ENCODE measurements at places on chromosomes 3 and 15. TPM values are rescaled to one million over a fixed set of nuclear protein-coding genes. Genes with fewer than 3 reads are reported as not detected.

Gene COMMD4
- 84.8 TPM for polyA plus RNA-seq

- no peak for DNase-seq
Observed at GRCh38 chr3:127037418-127037841, 54.5 kb downstream of the PLXNA1 start.

Gene ATP13A5
- not detected for polyA plus RNA-seq

DNA sequence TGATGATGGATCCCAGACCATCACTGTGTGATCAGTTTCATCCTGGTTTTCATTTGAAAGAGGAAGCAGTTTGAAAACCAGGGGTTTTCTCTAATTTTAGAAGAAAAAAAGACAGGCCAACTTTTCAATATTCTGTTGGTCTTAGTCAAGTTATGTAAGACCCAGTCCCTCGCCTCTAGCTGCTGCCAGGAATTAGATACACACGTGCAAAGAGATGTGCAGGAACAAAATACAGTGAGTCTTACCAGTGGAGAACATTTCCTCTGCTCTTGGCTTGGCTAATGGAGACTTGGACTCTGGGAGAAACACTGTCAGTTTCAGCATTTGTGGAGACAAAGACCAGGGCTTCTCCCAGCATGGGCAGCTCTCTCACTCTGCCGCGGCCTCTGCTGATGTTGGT lies 214.9 kb upstream of the C2CD4B start:
- no peak for DNase-seq

DNA sequence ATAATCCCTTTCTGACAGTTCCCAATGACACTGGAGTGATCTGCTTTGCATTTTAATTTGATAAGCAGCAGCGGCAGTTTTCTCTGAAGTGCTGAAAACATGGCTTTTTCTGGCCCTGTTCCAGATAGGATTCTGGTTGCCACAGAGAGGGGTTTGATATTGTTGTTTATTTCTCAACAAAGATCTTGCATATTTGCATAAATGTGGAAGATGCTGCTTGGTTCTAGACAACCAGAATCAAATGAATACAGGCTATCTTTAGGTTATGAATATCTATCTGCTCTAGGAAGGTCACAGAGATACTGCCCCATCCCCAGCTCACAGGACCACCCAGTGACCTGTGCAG lies 137.1 kb downstream of the ZNF609 start:
- no peak for DNase-seq

- DNase-seq, result no peak
Observed at GRCh38 chr3:17357035-17357710, 385.3 kb downstream of the TBC1D5 start.

DNA sequence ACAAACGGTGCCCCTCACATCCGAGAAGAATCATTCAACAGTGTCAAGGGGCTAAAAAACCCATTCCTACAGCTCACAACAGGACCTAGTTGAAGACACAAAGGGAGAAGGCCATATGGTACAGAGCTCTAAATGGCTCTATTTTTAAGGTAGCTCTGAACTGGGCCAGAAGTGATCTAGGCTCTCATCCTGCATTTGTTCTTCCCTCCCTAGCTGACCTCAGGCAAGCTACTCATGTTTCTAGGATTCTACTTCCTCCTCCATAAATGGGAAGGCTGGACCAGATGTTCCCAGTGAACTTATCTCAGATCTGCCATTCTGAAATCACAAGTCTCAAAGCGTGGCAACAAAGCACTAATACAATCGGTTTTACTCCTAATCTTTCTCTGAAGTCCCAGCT lies 62.3 kb downstream of the CPNE4 start:
- DNase-seq, result no peak

Gene DUOXA2
- polyA plus RNA-seq, result not detected

DNA sequence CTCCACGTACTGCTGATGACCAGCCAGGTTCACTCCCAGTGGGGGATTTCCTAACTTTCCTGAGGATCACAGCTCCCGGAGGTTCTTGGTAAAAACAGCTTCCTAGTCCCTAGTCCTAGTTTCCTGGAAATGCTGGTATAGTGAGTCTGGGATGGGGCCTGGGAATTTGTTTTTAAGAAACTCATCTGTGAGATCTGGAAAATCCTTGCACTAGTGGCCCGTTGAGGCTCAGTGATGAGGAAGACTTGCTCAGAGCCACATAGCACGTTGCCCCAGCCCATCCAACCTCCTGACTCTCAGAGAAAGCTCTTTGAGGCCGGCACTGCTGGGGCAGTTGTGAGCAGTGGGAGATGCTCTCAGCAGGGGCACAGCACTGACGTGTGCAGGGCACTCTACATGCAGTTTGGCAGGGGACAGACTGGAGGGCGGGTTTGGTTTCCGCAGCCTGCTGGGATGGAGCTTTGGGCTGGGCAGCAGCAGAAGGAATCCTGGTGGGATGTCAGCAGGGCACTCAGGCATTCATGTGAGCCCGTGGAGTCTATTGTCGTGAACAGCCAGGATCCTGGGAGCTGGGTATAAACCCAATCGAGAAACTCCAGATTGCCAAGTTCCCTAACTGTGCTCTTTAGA lies 31.6 kb downstream of the SAXO2 start:
- DNase-seq, result no peak

DNA sequence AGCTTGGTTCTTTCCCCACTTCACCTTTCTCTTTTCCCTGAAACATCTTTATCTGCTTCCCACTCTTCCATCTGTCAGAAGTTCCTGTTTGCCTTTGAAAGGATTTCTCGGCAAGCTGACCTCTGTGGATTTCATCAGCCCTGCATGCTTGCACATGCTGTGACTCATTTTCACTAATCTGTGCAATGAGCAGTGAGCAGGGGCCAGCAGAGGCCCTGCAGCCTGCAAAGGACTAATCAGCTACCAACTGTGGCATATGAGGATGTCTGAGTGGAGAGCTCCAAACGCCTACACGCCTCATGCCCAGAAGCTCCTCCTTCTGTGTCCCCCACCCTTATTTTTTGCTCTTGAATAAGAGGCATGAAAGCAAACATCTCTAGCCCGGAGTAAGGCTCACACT lies 333.0 kb upstream of the SEMA6D start:
- no peak for DNase-seq

- DNase-seq, result no peak
Observed at GRCh38 chr3:107106316-107106715, 270.9 kb upstream of the CCDC54 start.

- DNase-seq, result no peak
Observed at GRCh38 chr3:46865031-46865507, 1.8 kb upstream of the MYL3 start.

DNA sequence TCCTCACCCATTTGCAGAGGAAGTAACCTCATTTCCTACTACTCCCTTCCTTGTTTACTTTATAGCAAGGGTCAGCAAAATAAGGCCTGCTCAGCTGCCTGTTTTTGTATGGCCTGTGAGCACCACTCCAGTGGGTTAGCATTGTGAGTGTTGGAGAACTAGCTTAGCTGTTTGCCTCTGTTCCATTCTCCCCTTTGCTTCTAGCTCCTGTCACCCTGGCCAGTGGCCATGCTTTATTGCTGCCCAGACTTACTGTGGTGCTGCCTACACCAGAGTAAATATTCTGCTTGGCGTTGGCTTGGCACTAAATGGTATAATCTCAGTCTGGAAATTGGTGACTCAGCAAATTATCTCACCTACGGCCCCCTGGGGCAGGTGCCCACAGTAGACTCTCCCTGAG lies 8.8 kb downstream of the PDCD6IP start:
- DNase-seq, result no peak

GRCh38 chr3:127374086-127375010 lies 86.5 kb upstream of the PRR20G start:
- DNase-seq, result no peak

GRCh38 chr15:68407886-68408881 lies 23.8 kb downstream of the ITGA11 start:
- no peak for DNase-seq

Gene FSD2
- 0.04 TPM for polyA plus RNA-seq

DNA sequence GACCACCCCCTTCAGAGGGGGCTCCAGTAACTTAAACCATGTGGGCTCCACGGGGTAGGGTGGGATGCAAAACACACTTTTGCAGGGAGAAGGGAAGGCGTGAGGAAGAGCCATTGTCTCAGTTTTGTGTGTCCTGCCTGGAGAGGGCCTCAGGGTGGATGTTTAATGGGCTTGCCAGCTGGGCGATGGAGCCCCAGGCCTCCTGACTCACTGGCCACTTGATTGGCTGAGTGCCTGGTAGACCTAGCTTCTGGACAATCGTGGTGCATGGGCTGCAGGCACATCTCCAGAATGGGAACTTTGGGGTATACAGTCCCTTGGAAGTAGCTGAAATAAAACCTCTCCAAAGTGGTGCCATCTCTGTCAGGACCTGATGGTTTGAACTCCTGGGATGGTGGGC lies 118.3 kb upstream of the MRPS22 start:
- DNase-seq, result no peak

Measured in right renal pelvis (tissue), 4 donors.